Hematopoietic multipotent progenitor cell treated with erythropoietin and hydrocortisone succinate and interleukin-3 and kit ligand, for 8 days (in vitro differentiated cells): ENCODE measurements at places on chromosomes 4 and X.
A peak's percentile ranks its signal among the peaks of the same experiment; 100 is the strongest.

DNA sequence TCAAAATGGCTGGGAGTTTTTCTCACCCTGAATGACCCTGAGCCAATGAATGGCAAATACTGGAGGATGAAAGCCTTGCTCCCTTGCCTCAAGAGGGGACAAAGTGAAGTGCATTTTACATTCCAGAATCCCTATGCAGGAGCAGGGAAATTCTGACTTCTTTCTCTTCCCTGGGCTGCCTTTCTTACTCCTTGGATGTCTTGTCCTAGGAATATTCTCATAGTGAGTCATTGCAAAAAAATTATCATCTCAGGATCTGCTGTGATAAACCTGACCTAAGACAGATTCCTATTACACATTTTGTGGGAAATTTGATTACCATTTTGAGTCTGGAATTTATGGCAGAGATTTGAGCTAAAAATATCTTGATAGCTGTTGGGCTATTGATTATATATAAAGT, 199.9 kb downstream of the TMA16 start:
- no peak for DNase-seq

DNA sequence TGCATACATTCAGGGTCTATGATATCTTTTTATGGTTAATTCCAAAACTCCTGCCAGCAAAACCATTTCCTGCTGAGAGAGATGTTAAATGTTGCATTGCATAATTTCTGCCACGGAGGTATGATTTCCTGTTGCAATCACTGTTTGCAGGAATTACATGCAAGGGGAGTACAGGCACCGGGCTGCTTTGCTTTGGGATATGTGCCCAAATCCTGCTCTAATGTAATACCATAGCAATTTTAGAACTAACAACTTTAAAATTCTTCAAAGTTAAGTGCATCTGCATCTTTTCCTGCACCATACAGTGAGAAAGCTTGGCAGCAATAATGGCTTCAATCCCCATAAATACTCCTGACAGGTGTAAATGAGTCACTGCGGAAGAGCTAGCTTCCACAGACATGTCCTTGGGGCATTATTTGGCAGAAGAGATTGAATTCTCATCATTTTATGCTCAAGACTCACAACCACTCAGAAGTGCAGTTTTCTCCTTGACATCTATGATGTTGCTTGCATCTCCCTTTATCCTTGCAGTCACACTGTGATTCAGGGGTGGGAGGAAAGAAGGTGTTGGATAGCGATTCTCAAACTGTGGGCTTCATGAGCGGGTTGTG, 29.6 kb downstream of the TRIM2 start:
- no peak for DNase-seq

- DNase-seq, result no peak
Measured at GRCh38 chr4:46249106-46249505, 125.3 kb upstream of the GABRG1 start.

DNA sequence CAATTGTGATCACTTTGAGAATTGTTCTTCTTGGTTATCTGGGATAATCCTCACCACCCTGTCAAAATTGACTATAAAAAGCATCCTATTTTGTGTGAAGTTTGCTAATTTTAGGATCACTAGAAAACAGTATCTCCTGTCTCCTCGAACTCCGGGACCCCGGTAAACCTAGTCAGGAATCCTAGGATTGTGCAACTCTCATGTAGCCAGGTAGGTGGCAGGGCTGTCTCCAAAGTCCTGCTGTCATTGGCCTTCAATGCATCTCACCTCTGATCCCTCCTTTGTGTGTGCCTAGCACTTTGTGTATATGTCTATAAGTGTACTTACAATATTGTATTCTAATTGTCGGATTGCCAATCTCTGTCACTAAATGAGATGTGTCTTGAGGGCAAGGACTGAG, 1564.8 kb downstream of the RPA4 start:
- no peak for DNase-seq

GRCh38 chr4:84582988-84583875, at the start of gene CDS1:
Gene CDS1, plus strand, starts transcription at chr4:84583127. Its CDS starts 275 bp downstream, at chr4:84583402.
- DNase-seq, result no peak

DNA sequence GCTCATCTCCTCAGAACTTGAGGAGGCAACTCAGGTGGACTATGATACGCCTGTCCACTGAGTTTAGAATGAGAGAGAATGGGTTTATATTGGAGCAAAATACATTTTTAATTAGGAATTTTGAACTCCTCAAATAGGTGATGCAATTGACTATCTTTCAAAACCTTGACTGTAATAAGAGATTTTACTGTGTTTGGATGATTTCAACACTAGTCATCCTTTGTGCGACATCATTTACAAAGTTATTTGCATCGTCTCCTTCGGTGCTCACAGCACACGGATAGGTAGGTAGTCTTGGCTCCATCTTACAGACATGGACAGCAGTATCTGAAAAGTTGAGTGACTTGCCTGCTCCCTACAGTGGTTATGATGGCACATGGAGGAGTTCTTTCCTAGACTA, 67.0 kb downstream of the AASDH start:
- DNase-seq, result no peak

DNA sequence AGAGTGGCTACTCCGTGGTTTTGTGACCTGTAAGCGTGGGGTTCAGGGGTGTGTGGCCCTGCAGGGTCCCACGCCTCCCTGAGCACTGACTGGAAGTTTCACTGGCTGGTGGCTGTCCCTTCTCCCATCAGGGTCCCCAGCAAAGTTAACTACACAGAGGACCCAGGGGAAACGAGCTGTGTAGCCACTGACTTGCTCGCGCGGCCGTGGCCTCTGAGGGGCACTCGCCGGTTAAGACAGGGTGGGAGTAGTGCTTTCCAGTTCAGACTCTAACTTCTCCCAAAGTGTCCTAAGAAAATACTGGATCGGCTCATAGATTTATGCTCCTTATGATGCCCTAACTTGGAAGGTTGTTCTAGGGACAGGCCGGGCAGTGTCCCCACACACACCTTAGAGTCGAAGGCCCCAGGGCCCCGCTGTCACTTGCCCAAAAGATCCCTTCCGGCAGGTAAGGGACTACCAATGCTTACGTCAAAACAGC, 28.2 kb downstream of the NELFA start:
- no peak for DNase-seq

DNA sequence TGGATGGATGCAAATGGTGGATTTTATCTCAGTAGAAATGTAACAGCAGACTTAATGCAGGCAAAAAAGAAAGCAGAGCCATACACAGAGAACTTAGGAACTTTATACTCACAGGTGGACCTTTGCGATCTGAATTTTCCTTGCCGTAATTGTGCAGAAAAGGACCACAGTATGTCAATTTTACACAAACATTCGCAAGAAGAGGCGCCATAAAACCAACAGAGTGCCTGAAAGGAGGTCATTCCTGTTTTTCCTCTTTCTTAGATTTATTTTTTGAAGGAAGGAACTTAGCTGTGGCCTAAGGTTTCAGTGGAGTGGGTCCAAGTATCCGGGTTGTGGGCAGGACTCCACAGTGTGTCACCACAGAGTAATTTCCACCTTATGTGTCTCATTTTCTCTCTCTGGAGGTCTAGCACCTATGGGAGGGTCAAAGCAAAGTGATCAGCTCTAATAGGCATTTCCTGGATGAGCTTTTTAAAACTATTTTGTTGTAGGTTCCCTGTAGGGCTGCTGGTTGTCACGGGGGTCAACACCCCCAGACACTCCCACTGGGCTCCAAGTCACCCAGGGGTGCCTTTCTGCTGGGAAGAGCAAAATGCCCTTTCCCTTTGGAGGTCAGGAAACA, 24.7 kb upstream of the PBDC1 start:
- no peak for DNase-seq

DNA sequence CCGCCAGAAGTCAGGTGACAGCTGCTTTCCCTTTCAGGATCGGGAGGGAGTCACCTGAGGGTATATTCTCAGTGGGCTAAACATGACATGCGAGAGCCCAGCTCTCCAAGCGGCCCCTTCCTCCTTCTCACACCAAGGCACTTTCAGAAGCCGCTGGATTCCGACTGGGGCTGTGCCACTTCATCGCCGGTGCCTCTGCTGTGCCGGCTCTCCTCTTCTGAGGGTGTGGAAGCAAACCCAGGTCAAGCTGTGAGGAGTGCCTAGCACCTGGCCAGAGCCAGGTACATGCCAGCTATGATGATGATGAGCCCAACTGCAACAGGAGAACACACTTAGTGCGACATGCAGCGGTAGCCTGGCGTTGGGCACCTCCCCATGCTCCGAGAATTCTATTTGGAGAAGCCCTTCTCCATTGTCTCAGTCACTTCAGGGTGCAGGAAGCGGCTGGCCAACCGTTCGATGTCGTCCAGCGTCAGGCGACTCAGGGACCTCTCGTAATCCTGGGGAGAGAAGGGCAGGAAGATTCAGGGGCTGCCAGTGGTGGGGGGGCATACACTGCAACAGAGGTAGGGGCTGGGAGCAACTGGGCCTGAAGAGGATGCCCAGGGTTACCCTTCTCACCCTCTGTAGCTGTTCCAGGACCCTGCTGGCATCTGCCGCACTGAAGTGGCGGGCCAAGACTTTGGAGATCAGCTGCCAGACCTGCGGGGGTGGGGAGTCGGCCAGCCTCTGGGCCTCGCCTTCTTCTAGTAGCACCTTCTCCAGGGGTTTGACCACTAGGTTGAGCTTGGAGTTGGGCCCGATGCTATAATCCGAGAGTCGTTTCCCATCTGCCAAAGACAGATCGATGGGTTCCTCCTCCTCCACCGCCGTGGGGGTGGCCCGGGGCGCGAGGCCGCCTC, 1.0 kb downstream of the UBL4A start:
- DNase-seq, result peak; percentile 10
